A549 treated with Mapracorat at 1 μM for 4 hours (cell line): ENCODE measurements at places on chromosomes 12 and 14. TPM values are rescaled to one million over a fixed set of nuclear protein-coding genes. Genes with fewer than 3 reads are reported as not detected.

GEMIN2 gene
- total RNA-seq: 20.2 to 28.4 TPM (median 22.6 TPM) in 5 replicates

FITM1 gene
- total RNA-seq: 0.13 to 0.19 TPM in 2 of 5 replicates, not detected in the others

PMEL gene
- total RNA-seq: 1.1 to 1.5 TPM (median 1.1 TPM) in 5 replicates

SLC25A47 gene
- total RNA-seq: not detected in 5 replicates

POLE2 gene
- 11.8 to 13.9 TPM (median 13.6 TPM) in 5 replicates for total RNA-seq

TMEM119 gene
- 0.06 to 0.12 TPM in 2 of 5 replicates, not detected in the others for total RNA-seq

SLCO1A2 gene
- total RNA-seq: 0.13 TPM in 1 of 5 replicates, not detected in the others

GALNT8 gene
- total RNA-seq: not detected in 5 replicates
